ENCODE measurements at places on chromosomes 11 and 22.

DNA sequence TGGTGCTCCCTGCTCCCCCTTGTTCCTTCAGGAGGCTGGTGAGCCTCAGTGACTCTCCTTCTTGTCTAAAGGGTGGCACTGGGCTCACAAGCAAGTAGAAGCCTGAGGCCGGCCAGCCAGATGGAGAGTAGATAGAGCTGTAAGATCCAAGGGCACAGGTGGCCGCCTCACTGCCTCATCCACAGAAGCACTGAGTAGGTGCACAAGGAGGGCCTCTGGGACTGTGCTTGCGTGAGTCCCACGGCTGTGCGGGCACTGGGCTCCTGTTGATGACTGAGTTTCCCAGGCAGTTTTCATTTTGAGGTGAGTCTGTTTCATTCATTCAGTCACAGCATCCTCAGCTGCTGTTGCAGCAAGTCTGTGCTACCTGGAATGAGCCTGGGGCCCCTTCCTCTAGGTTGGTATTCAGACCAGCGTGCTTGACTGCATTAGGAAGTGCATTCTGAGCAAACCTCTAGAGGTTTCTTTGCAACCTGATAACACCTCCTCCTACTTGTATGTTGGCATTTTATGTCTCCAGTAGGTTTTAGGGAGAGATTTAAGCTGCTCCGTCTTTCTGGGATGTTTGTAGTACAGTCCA lies 184.0 kb downstream of the TBC1D22A start:
- DNase-seq: no peak

GRCh38 chr22:46910624-46911023 lies 148.2 kb downstream of the TBC1D22A start:
- no peak for DNase-seq

- DNase-seq: no peak
Observed at GRCh38 chr11:57071829-57072228, 83.1 kb downstream of the OR5AK2 start.

- no peak for DNase-seq
Observed at GRCh38 chr11:116373104-116373944, 399.5 kb downstream of the BUD13 start.

- DNase-seq: no peak
Observed at GRCh38 chr11:60372767-60373166, 5.6 kb upstream of the MS4A7 start.

DNA sequence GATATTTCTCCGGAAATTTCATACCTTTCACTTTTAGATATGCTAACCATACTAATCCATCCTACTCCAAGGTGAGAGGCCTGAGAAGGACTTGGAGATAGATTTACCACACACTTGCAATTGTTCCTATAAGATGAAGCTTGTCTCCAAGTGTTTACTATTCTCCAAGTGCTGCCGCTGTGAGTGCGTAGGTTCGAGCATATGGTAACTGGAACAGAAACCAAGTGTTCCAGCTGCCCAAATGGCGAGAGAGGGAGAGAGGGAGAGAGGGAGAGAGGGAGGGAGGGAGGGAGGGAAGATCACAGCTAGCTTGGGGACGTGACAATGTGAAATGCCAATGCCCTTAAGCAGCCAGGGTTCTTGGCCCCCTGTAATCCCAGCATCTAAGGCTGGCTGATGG lies 21.5 kb downstream of the ASCC2 start:
- DNase-seq: no peak

DNA sequence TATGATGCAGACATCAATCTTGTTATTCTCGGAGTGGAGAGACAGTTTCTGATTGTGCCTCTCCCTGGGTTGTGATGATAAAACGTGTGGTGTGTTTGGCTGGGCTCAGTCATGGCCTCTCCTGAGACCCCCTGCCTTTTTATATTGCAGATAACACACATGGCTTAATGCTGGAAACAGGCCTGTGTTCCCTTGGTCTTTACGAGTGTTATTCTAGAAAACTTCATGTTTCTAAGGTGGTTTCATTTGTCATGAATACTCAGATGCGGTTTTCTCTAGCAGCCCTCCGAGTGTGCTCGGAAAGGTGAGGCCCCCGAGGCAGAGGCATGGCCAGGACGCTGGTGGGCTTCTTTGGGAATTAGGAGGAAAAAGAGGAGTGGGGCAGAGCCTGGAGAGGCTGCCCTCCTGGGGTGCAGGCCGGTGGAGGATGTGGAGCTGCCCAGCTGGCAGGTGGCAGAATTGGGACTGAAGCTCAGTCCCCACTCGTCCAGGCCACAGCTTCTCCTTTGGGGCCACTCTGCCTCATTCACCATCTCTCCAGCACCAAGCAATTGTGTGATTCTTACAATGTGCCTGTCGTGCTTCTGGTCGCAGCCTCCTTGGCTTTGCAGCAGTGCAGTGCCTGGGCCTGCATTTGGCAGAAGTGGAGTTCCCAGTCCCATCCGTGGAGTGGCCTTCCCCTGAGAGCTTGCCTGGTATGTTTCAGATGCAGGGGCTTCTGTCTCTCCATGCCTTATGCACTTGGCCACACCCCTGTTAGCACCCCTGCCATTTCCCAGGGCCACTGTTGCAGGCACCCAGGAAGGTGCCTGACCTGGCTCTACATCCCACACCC lies 309.6 kb downstream of the TBC1D22A start:
- DNase-seq: no peak

- no peak for DNase-seq
Observed at GRCh38 chr11:102831489-102832440, 11.6 kb downstream of the MMP3 start.

GRCh38 chr11:102158164-102158735 lies 48.0 kb downstream of the YAP1 start:
- DNase-seq: peak; percentile 20

DNA sequence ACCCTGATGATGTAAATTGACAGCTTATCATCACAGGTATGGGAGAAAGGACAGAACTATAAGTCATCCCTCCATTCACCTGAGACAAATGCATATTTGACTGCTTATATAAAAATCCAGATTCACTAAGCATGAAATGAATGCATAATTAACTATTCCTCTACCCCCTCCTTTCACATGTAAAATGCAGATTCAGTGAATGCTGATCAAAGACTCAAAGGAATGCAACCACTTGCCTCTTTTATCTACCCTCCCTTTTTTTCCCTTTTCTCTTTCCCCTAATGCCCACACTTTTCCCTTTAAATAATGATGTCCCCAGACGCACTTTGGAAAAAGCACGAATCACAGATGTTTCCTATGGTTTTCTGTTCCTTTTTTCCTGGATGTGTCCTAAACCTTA lies 4.5 kb upstream of the PLAAT4 start:
- DNase-seq: no peak

- DNase-seq: no peak
Observed at GRCh38 chr11:113789675-113790320, 10.2 kb downstream of the CLDN25 start.

- no peak for DNase-seq
Observed at GRCh38 chr22:49825944-49826602, 1.6 kb downstream of the BRD1 start.

- no peak for DNase-seq
Observed at GRCh38 chr11:101825531-101825930, 89.3 kb upstream of the CEP126 start.

- DNase-seq: no peak
Observed at GRCh38 chr22:31173386-31174145, 13.6 kb downstream of the RNF185 start.

DNA sequence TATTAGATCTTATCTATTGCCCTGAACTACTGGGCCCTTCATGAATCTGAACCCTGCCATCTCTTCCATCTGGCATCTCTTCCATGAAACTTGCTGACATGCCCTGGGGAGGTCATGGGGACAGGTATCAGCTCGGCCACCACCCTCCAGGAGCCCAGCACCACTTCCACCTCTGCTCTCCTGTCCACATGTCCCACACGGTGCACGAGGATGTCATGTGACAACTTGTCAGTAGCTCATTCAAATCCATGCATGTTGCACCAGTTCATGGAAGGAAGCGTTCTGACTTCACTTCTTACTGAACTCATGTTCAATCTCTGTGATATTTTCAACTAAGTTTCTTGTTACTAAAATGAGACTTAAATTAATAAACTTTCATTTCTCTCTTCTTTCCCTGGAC lies 16.6 kb downstream of the YPEL1 start:
- no peak for DNase-seq

- peak; percentile 60 for DNase-seq
Observed at GRCh38 chr22:22593964-22594656, 35.0 kb upstream of the PRAME start.

DNA sequence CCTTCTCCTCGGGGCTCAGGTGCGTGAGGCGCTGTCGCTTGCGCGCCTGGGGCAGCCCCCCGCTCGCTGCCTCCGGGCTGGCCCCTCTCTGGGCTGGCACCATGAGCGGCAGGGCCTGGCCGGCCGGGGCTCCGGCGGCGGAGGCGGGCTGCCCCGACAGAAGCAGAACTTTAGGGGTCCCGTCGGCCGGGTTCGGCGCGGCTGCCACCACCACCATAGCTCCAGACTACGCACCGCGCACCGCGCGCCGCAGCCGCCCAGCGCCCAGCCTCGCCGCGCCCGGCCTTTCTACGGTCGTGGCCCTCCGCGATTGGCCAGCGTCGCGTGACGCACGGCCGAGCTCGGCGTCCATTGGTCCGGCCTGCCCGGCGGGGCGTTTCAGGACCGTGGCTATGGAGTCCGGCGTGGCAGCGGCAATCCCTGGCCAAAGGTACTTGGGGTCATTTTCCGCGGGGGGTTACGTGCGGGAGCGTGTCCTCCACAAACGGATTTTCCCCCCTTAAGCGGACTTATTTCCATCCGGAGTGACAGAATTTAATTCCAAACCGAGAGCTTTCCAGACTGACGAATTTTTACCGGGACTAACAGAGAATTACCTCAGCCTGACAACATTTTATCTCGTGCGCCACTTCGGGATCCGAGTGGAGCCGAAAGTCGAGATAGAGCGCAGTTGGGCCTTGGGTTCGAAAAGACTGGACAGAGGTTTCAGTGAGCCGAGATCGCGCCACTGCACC lies at the start of gene XBP1:
XBP1 (minus strand) TSS at position 262 of the 734 bp plus-strand sequence.
- peak; percentile 96 for DNase-seq

DNA sequence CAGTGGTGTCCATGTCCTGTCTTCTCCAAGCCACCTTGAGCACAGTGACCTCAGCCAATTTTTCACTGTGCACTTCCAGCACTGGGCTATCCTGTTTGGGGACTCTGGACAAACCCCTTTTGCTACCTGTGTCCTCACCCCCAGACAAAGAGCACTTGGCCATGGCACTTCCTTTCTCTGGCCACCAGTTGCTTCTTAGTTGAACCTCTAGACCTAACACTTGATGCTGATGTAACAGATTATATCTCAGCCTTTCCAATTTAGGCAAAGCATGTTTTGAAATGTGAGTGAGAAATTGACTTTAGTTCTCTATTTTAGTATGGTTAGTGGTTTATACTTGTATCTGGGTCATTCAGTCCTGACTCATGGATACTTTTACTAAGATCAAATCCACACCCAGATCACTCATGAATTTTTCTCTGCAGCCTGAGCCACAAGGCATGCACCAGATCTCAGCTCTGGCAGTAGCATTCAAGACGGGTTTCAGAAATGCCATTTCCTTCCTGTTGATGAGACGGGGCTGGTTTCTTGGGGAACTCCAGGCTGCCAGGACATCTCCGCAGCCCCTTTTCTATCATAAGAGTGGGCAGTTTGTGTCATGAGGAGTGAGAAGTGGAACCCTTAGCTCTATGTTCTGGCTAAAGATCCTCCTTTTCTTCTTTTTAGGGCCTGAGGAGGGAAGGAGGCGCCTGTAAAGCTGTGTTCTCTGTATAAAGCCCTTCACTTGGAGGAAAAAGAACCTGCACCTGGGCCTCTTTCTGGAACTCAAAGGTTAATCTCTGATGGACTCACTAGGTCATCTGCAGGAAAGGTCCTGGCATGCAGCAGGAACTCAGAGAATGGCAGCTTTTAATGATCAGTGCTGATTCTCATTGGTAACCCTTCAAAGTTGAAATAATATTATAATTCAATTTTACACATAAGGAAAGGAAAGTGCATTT lies 185.6 kb upstream of the TENM4 start:
- DNase-seq: no peak

- no peak for DNase-seq
Observed at GRCh38 chr11:92123540-92123939, 101.1 kb upstream of the FAT3 start.

DNA sequence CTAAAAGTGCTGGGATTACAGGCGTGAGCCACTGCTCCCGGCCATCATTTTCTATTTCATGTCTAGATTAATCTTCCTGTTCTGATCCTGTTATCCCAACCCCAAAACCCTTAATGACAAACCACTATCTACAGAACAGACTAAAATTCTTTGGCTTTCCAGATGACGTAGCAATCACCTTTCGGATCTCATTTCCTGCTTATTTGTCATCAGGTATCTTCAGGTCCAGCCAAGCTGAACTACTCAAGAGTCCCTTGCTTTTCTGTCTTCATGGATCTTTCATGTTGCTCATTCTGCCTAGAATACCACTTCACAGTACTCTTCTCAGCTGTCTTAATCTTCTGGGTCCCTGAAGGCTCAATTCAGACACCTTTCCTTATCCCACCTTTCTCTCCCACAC lies 27.4 kb upstream of the IPO7 start:
- no peak for DNase-seq

DNA sequence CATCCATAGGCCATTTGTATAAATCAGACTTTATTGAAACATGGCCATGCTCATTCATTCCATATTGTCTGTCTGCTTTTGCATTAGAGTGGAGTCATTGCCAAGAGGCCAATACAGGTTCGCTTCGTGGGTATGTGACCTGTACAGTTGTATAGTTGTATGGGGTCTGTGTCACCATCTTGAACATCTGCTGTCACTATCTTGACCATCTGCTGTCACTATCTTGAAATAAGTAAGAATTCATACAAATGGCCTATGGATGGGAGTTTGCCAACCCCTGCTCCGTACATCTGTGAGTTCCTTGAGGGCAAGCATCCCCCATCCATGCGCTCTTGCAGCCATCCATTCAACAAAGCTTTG lies 44.4 kb upstream of the ANO1 start:
- DNase-seq: no peak

GRCh38 chr22:40215266-40215665 lies 37.5 kb downstream of the TNRC6B start:
- peak; percentile 70 for DNase-seq

DNA sequence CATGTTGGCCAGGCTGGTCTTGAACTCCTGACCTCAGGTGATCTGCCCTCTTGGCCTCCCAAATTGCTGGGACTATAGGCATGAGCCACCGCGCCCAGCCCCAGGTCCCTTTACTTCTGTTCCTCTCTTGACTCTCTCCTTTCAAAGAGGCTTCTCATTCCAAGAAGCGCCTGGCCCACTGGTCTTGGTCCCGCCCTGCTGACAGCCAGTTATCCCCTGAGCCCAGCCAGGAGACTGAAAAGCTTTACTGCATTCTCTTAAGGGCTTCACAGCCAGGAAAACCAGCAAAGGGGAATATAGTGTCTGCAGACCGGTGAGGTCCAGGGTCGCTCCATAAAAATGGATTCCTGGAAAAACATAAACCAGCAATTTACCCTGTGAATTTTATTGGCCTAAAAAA lies 68.3 kb downstream of the NFAM1 start:
- DNase-seq: peak; percentile 45

Measured in thyroid gland (tissue), 4 donors.